ENCODE measurements at places on chromosomes 6 and 20.

DNA sequence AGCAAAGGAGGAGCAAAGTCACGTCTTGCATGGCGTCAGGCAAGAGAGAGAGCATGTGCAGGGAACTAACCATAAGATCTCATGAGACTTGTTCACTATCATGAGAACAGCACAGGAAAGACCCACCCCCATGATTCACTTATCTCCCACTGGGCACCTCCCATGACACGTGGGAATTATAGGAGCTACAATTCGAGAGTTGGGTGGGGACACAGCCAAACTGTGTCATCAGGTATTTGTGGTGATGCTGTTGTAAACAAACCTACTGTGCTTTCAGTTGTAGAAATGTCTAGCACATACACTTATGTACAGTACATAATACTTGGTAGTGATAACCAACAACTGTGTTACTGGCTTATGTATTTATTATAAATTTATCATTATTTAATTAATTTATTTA, 128.3 kb downstream of the UTRN start:
- no peak for DNase-seq

- no peak for DNase-seq
These were observed 12.4 kb upstream of the HLA-G start for GRCh38 chr6:29815118-29815750.

DNA sequence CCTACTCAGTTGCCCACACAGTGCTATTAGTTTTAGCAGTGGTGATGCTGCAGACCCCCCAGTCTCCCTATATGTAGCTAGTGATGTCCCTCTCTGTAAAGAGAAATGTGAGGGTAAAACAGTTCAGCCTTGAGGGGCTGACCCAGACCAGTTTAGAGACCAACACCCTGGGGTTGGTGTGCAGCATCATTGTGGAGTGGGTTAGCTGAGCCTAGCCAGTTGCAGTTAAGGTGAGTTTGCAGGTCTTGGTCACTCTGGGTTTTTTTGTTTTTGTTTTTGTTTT, 401 bp upstream of the B3GALT4 start:
- DNase-seq = no peak

GRCh38 chr6:132261354-132261753, 139.9 kb downstream of the MOXD1 start:
- no peak for DNase-seq

DNA sequence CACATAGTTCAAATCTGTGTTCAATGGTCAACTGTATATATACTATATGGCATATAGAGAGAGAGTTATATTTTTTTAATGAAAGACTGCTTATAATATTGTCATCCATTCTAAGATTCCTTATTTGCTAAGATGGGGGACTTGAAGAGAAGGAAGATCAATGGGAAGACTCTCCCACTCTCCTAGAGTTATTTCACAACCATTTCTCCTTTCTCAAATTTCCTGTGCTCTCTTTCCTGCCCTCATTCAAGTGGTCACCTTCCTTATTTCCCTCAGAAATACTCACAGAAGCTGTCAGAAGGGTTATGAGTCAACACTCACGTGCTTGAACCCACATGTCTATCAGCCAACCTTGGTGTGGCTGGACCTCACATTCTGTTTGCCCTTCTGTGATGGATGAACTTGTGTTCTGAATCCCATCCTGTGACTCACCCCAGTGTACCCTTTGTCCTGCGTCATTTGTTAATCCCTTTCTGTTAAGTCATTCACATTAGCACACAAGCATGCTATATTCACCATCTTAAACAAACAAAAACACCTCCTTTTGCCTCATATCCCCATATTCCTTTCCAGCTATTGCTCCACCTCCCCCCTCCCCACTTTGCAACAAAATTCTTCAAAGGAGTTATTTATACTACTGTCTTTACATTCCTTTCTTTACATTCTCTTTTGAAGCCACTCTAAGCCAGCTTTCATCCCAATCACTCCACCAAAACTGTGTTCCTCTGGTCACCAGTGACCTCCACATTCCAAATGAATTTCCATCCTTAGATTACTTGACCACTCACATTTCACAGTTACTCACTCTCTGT, 279.3 kb upstream of the TCF21 start:
- DNase-seq = no peak

- no peak for DNase-seq
These were observed 69.3 kb downstream of the EYA2 start for GRCh38 chr20:46963758-46964617.

- DNase-seq = no peak
These were observed 65.8 kb downstream of the ADGRG6 start for GRCh38 chr6:142367501-142368018.
